Jurkat, Clone E6-1 (cell line): ENCODE measurements at places on chromosomes 11 and 22.

- no peak for DNase-seq
Measured at GRCh38 chr22:43891360-43892182, at the start of gene PNPLA5. Gene PNPLA5, minus strand, starts transcription at chr22:43892013. Its CDS starts 133 bp downstream, at chr22:43891880.

- DNase-seq: no peak
Measured at GRCh38 chr22:46514592-46515207, 22.7 kb downstream of the CELSR1 start.

DNA sequence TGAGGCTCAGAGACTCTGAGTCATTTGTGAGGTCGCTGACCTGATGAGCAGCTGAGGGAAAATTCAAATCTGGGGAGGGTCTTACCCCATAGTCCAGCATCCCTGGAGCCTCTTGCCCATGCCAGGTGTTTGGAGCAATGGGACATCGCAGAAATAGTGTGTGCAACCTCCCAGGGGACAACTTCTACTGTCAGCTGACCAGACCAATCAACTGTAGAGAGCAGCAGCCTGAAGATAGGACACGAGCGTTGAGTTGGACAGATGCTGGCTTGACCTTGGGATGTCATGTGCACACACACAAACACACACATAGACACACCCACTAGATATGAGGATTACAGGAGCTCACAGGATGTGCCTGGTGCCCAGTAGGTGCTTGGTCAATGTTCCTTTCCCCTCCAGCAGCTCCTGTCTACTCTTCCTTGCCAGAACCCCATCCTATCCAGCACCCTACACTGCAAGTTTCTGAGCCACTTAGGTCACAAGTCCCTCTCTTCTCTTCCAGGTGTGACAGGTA lies 59.1 kb upstream of the MPEG1 start:
- no peak for DNase-seq

GRCh38 chr11:113651023-113651422 lies 55.1 kb downstream of the TMPRSS5 start:
- DNase-seq: no peak

DNA sequence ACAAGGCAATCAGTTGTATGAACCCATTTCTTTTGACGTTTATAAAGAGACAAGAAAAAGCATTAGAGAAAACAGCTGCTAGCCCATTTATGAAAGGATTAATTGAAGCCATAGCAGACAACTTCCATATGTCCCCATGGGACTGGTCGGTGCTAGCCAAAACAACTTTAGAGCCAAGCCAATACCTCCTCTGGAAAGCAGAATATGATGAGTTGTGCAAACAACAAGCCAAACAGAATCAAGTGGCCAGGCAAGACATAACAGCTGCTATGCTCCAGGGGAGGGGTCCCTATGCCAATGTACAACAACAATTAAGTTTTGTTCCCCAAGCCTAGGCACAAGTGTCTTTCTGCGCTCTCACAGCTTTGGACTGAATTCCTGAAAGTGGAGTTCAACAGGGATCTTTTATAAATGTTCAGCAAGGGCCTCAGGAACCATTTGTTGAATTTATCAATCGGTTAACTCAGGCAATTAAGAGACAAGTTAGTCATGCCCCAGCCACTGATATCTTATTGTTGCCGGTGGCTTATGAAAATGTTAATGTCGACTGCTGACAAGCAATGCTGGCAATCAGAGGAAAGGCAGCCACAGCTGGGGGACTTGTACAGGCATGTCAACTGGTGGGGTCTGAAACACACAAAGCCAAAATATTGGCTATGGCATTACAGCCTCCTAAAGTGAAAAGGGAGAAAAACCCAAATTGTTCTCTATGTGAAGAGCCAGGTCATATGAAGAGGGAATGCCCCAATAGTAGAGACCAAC lies 1593.1 kb upstream of the TENM4 start:
- DNase-seq: no peak

GRCh38 chr11:63212742-63213141 lies 30.7 kb downstream of the SLC22A25 start:
- DNase-seq: peak; percentile 14
